ENCODE measurements at places on chromosomes 2 and 18.
A peak's percentile ranks its signal among the peaks of the same experiment; 100 is the strongest.

- ATAC-seq, result peak; percentile 34
Observed at GRCh38 chr2:11419781-11420180, 46.2 kb downstream of the E2F6 start.

- no peak for ATAC-seq
Observed at GRCh38 chr2:118841450-118841827, 6.0 kb downstream of the EN1 start.

GRCh38 chr2:99488539-99489062 lies 1.2 kb downstream of the REV1 start:
- ATAC-seq, result no peak

DNA sequence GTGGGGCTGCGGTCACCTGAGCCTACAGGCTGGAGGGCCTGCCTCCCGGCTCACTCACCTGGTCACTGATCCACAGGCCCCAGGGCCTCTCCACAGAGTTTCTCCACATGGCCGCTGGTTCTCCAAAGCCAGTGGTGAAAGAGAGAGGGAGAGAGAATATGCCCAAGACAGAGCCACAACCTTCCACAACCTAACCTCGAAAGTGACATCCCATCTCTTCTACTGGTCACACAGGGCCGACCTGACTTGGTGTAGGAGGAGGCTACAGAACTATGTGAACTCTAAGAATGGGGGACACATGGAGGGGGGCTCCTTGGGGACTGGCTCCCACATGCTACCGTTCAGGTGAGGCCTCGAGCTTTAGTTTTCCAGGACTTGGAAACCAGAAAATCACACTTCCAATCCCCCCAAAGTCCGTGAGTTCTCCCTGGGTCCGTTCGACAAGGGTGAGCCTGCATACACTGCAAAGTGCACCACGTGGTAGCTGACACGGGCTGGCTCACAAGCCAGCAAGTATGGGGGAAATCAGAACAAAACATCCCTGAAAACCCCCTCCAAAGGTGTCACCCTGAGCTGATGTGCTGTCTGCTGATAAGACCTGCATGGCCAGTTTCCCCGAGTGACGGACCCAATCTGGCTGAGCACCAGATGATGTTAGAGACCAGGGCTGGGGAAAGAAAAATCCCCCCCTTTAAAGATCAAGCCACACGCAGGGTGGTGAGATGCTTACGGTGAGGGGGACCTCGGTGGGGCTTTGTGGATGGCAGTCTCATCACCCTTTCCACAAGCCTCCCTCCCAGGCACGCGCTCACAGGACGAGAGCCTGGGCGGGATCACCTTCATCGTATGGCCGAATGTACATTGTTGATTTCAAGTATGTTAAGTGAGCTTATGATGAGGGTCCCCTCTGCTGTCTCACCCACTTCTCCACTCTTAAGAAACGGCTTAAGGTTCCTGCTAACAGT lies 54.2 kb upstream of the SEMA4C start:
- ATAC-seq, result no peak

DNA sequence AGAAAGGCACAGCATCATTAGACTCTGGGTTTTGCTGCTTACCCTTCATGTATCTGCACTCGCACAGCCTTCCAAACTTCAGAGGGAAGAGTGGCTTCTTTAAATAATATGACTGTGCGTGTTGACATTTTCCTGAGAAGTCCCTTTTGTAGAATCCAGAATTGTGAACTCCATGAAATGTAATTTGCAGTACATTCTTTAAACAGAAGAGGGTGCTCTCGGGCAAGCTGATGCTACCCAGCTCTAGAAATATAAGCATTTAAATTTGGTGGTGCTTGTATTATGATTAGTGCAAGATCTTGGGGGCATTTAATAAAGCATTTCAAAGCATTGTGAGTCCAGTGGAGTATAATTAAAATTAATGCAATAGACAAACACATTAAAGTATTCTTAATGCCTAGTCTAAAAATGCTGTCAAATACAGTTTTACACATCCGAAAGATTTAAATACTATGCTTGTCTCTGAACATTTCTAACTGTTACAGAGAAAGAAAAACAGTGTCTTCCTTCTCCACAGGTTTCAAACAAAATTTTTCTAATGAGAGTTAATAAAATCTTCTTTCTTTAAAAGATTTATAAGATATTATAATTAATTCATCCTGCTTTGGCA lies 17.3 kb upstream of the GTF2A1L start:
- ATAC-seq, result no peak

DNA sequence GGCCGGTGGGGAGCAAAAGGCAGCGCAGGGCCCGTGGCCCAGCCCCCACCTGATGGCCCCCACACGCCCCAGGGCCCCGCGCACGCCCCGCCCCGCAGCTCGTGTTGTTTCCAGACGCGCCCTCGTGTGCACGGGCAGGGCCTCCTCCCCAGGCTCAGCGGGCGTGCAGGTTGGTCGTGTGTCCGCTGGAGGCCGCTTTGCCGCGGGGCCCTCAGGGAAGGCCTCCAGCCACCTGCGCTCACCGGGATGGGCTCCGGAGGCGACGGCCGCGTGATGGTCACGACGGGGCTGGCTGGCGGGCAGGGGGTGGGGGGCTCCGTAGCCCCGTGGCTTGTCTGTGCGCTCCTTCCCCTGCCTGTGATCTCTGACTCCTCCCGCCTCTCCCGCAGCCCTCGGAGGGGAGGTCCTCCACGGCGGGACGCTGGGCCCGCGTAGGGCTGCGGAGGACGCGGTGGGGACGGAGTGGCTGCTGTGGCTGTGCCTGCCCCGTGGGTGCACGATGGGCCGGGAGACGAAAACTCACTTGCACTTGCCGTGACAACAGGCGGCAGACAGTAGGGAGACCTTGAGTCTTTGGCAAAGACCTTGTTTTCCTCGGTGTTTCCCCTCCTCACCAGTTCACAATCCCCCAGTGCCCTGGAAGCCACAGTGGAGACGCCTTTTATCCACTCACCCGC lies 67.1 kb downstream of the RTP5 start:
- ATAC-seq, result no peak

GRCh38 chr18:78246050-78246449 lies 733.6 kb upstream of the SALL3 start:
- ATAC-seq, result no peak

DNA sequence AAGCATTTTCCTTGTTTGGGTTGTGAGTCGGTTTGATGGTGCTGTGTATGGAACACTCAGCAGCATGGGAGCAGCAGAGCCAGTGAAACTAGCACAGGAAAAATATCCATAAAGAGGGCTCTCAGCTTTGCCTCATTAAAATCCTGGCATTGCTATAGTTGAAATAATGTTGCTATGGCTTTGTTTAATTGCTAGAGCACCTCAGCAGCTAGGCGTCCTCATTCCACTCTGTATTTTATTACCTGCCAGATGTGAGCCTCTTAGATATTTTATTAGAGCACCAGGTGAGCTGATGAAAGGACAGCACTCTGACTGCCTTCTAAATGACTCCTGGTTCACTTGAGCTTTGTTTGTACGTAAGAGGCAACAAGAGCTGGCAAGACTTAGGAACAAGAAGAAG lies 232.4 kb downstream of the MTX2 start:
- ATAC-seq, result no peak

- ATAC-seq, result no peak
Observed at GRCh38 chr2:207869784-207870778, 100.4 kb upstream of the FZD5 start.

GRCh38 chr2:67599561-67599960 lies 202.4 kb downstream of the ETAA1 start:
- no peak for ATAC-seq

DNA sequence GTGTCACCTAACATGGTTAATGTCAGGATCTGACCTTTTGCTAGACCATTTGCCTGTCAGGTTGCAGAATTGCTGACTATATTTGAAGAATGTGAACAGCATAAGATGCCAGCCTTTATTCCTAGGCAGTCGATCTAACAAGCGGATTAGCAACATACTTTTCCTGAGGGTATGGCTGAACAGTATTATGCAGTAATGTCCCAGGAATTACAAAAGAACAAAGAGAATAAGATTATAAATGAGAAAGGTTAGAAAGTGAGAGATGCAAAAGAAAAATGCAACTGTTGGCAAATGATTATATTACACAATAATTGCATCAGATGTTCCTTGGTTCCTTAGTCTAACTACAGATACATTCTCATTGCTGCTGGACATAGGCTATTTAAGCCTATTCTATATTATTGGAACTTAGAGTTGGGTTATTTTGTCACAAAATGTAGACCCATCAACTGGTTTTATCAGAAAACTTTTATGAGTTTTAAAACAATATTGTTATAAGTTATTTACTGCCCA lies 647.1 kb upstream of the CRIM1 start:
- ATAC-seq, result no peak

DNA sequence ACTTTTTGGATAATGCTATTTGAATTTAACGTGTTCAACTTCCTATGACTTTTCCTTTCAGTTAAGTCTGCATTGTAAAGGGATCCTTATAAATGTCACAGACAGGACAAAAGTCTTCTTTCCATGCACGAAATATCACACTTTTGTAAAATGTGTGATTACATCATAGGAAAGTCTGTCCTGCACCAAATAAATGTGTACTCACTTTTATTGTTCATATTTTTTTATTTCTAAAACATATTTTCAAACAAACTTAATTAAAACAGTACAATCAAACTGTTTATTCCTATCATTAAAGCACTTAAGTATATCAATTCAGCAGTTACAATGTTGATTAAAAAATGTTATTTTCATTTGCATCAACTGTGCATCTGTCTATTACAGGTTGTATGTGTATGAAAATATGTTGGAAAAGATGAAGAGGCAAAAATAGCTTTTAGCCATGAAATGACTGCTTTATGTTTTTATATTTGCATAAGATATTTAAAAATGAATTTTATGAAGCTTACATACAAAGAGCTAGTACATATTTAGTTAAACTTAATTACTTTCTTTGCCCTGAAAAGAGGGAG lies 105.6 kb downstream of the CSRNP3 start:
- ATAC-seq, result no peak

DNA sequence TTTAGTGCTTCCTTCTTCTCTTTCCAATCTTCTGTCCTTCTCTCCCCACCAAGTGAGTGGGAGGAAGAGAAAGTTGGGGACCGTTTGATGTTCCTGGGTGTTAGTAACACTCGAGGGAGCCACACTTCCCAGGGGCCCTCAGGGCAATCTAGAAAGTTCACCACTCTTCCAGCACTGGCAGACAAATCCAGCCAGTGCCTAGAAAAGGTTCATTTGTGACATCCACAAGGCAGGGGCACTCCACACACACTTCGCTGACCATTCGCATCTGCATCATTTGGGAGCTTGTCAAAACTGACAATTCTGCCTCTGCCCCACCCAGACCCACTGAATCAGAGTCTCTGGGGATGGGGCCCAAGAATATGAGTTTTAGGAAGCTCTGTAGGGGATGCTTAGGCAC lies 86.8 kb upstream of the ST3GAL5 start:
- ATAC-seq, result no peak

GRCh38 chr2:133270550-133270949 lies 297.7 kb downstream of the NCKAP5 start:
- no peak for ATAC-seq

DNA sequence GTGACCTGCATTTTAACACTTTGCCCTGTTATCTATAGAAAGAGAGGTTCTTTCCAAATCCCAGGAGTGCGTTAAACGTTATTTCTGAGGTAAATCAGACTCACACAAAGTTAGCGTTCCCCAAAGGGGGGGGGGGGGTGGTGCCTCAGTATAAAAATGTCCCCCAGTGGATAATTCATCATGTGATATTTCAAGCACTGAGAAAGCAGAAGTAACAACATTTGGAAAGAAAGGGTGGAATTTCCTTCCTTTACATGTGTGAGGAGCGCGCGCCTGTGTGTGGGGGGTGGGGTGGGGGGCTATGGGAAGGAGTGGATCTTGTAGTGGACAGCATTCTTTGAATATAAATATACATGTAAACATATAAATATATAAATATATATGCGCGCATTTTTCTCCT lies 630.9 kb downstream of the NYAP2 start:
- no peak for ATAC-seq

DNA sequence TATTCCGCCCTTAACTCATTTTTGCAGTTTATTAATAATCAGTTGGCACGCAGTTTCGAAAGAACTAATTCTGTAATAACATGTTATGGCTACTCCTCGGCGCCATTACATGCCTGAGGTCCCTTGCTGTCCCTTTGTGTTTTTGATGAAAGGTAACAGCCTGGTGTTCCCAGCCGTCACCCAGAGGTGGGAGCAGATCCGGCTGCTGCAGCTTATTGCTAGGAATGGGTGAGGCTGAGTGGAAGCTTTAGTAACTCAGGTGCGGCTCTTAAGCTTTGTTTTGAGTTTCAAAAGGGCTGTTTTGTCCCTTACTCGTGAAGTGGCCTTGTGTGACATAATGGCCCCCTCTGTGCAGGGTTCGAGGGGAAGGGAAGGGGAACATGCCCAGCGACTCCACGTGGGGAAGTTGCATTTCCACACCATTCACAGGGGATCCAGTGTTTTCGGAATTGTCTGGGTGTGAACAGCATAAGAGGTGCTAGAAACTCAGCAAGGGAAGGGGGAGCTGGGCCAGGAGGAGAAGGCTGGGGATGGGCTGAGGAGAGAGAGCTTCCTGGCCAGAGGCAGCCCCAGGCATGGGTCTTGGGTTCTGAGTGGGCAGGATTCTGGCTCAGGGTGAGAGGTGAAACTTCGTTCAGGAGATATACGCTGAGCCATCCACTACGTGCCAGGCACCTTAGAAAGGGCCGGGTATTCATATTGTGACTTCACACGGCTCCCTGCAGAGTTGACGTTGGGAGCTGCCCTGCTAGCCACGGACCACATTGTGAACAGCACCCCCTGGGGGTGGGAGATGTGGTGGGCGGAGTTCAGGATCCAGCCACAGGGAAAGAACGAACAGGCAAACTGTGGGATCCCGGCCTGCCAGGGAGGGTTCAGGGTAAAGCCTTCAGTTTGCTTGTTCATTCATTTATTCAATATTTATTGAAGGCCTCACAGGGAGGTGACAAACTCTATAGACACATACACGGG lies 84.4 kb downstream of the TGOLN2 start:
- ATAC-seq, result peak; percentile 70
